Astrocyte (in vitro differentiated cells and primary cell): ENCODE measurements at places on chromosomes 4 and X. TPM values are rescaled to one million over a fixed set of nuclear protein-coding genes. Genes with fewer than 3 reads are reported as not detected.

HHIP gene
- total RNA-seq, result 4.0 and 6.3 TPM in 2 replicates

TENM3 gene
- total RNA-seq, result 127 TPM in 2 replicates

DCLK2 gene
- 6.2 and 6.9 TPM in 2 replicates for total RNA-seq

GSPT2 gene
- total RNA-seq, result 14.7 and 15.5 TPM in 2 replicates

SCML1 gene
- 4.2 and 5.1 TPM in 2 replicates for total RNA-seq

TIMM8A gene
- 16.7 and 18.5 TPM in 2 replicates for total RNA-seq

ARL9 gene
- total RNA-seq, result 0.73 and 1.2 TPM in 2 replicates

EDA gene
- 1.2 and 1.8 TPM in 2 replicates for total RNA-seq

PCDH7 gene
- total RNA-seq, result 40.8 and 45.4 TPM in 2 replicates

STK32B gene
- 2.1 and 2.9 TPM in 2 replicates for total RNA-seq

RTL5 gene
- 13.2 and 16.1 TPM in 2 replicates for total RNA-seq

STARD8 gene
- 1.0 and 1.3 TPM in 2 replicates for total RNA-seq

MAGEC2 gene
- total RNA-seq, result not detected in 2 replicates

KIF4A gene
- 1.7 and 3.0 TPM in 2 replicates for total RNA-seq

KCNE5 gene
- 0.46 and 1.3 TPM in 2 replicates for total RNA-seq

GPRIN3 gene
- 2.6 and 6.9 TPM in 2 replicates for total RNA-seq

GRXCR1 gene
- total RNA-seq, result not detected in 2 replicates

CC2D2A gene
- total RNA-seq, result 14.0 and 16.0 TPM in 2 replicates

FGG gene
- total RNA-seq, result not detected in 2 replicates

ADH4 gene
- not detected in 2 replicates for total RNA-seq

POU3F4 gene
- 0.18 and 0.31 TPM in 2 replicates for total RNA-seq

FATE1 gene
- total RNA-seq, result not detected in 2 replicates

F11 gene
- total RNA-seq, result not detected in 2 replicates

GSX2 gene
- total RNA-seq, result 1.1 and 1.7 TPM in 2 replicates

JAKMIP1 gene
- total RNA-seq, result 0.50 and 0.79 TPM in 2 replicates

GAGE12E gene
- not detected in 2 replicates for total RNA-seq

C4orf54 gene
- total RNA-seq, result not detected in 2 replicates

NDP gene
- not detected in 2 replicates for total RNA-seq
